ENCODE measurements at places on chromosomes 5 and 9.

DNA sequence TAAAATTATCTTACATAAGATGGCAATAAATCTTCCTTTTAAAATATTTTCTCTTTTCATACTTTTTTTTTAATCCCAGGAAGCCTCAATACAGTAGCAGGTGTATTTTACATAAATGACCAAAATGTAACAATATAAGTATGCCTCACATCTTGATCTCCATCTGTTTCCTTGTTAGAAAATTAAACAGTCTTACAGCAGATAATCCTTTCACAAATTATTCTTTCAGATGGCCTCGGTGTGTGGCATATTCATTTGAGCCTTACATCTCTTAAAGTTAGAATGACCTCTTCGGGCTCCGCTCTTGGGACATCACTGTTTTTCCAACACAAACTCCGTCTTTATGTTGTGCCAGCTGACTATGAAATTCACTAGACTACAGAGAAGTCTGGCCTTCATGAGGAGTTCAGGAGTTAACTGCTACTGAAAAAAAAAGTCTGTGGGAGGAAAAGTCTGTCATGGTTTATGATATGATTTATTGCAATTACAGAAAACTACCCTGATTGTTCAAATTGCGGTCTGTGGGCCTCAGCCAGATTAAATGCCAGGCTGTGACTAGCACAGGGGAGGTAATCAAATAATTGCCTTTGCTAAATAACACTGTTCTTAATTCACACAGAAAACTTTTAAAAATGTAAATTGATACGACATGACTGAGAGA is 292.9 kb upstream of the PUM3 start:
- DNase-seq: no peak

GRCh38 chr9:110984890-110985437 is 53.3 kb downstream of the LPAR1 start:
- DNase-seq: no peak

DNA sequence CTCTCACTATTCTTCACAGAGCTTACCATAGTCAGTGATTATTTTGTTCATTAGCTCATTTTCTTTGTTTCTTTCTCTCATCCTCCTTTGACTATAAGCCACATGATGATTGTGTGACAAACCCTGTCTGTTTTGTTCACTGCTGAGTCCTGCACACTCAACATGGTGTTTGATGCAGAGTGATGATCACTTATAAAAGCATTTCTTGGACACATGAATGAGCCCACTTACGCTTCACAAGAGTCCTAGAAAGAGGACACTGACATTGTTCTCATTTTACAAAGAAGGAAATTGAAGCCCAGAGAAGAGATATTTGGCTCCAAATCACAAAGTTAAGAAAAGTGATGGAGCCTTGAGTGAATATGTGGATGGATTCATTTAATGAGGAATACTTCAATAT is 13.4 kb downstream of the ABLIM3 start:
- DNase-seq: no peak

GRCh38 chr9:72807765-72808445 is 144.9 kb downstream of the ALDH1A1 start:
- no peak for DNase-seq

GRCh38 chr9:78103971-78104433 is 72.4 kb upstream of the GNAQ start:
- no peak for DNase-seq

GRCh38 chr5:127746756-127747155 is 43.6 kb downstream of the CCDC192 start:
- no peak for DNase-seq

DNA sequence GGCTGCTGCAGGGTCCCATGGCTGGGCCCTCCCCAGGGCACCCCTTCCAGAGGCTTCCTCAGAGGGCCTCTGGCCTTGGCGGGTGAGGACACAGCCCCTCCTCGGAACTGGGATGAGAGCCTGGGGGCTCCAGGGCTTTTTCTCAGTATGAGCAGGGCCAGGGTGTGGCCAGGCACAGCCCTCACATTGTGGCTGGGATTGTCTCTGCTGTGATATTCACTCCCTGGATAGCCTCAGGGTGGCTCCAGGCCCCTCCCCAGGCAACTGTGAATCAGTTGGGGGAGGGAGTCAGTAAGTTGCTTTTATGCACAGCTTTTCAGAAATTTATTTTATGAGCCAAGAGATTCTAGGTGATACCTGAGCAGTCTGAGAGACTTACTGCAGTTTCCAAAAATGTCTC is 135.7 kb downstream of the CACNA1B start:
- no peak for DNase-seq

DNA sequence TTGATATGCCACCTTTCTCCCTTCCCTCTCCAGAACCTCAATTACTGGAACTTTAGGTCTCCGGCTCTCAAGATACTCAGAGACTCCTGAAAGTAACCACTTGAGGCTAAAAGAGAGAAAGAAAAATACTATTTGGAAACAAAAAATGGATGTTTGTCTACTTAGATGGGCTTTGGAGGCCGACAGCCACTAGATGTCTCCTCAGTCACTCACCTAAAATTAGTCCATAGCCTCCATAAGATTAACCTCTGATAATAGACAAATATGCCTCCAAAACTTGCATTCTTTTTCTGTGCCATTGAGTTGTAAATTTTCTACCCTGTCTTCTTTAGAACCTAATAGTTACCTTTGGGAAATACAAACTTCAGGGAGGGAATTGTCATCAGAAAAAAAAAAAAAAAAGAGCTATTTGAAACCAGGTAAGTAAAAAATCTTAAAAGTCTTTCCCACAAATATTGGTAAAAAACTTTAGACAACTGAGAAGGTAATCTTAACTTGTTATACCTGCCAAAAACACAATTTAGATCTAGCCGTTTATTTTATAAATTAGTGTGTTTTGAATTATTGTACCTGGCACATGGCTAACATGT is 11.2 kb upstream of the PCDH1 start:
- DNase-seq: no peak

DNA sequence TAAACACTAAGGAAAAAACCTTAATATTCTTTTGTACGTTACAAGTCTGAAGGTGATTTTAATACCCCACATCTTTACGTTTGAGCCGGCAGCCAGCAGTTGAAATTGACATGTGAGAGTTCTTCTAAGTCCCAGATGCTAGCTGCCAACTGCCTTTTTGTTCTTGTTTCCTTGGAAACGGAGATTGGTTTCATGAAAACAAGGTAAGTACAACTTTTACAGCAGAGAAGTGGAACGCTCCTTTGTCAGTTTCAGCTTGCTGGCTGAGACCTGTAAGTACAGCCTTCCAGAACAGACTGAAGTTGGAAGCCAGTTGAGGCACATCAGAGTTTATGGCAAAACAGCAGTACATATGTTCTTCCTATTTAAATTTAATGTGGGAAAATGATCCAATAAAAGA is 1018.4 kb upstream of the ARRDC3 start:
- DNase-seq: no peak

DNA sequence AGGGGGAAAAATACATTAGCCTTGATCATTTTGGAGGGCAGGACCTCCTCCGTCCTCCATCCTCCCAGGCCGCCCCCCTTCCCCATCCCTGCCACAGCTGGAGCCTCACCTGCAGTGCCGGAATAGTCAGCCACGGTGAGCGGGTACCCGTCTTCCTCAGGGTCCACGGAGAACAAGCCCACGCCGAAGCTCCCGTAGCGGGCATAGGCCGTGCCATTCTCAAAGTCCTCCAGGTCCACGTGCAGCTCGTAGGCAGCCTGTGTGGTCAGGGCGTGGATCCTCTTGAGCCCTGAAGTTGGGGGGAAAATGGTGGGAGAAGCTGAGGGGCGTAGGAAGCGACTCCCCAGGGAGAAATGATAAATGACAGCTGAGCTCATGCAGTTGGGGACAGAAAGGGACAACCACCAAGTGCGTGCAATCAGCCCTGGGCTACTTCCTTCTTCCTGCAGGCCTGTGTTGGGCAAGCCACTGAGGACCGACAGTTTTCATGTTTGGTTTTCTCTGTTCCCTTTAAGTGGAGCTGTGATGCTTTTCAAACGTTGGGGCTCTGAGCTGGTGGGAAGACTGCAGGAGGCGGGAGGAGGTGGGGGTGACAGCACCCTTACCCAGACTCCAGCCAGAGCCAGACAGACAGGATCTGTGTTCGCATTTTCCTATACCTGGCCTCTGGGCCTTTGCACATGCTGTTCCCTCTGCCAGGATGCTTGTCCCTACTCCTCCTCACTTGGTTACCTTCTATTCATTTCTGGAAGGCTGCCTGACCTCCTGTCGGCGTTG is 8.7 kb upstream of the QRFP start:
- DNase-seq: no peak

DNA sequence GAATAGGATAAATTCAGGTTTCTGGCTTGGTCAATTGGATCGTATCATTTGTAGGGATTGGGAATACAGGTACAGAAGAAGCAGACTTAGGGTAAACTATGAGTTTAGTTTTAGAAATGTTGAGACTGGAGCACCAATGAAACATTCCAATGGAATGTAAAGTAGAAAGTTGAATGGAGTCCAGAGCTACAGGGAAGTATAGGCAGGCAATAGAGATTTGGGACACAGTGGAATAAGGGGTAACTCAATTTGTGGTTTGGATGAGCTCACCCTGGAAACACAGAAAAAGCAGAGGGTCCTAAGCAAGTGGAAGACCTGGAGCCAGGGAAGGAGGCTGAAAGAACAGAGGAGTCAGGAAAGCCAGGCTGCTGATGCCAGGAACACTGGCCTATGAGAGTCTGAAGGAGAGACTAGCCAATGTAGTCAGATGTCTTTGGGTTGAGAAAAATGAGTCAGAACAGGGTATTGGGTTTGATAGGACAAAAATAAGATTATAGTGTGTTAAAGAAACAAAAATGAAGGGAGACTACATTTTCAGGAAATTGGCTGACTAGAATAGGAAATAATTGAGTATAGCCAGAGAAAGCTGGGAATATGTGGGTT is 72.8 kb downstream of the STARD4 start:
- no peak for DNase-seq

DNA sequence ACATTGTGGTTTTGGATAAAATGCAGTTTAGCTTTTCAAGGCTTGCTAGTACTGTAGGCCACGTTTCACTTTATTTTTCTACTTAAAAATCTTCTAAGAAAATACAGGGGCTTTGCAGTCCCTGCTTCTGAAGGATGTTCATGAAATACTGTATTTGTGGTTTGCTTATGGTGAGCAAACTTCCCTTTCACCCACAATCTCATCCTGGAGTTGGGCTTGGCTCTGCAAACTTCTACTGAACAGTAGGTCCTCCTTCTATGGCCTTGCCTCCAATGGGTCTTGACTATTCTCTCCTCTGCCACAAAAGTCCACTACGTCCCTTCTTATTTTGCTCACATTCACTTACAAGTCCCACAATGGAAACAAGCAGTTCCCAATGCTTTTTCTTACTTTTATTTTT is 502.7 kb upstream of the KLF4 start:
- DNase-seq: no peak

- no peak for DNase-seq
These were observed 263.4 kb downstream of the DEPDC1B start for GRCh38 chr5:60436518-60436917.

GRCh38 chr5:38317868-38318267 is 59.5 kb downstream of the EGFLAM start:
- DNase-seq: no peak

GRCh38 chr9:112029921-112030444 is 133.4 kb downstream of the UGCG start:
- no peak for DNase-seq
